Germinal center (tissue), 1 donor: ENCODE measurements at places on chromosomes 3 and 15.

- DNase-seq = no peak
These were observed 98.8 kb upstream of the ZBTB20 start for GRCh38 chr3:115245899-115246298.

DNA sequence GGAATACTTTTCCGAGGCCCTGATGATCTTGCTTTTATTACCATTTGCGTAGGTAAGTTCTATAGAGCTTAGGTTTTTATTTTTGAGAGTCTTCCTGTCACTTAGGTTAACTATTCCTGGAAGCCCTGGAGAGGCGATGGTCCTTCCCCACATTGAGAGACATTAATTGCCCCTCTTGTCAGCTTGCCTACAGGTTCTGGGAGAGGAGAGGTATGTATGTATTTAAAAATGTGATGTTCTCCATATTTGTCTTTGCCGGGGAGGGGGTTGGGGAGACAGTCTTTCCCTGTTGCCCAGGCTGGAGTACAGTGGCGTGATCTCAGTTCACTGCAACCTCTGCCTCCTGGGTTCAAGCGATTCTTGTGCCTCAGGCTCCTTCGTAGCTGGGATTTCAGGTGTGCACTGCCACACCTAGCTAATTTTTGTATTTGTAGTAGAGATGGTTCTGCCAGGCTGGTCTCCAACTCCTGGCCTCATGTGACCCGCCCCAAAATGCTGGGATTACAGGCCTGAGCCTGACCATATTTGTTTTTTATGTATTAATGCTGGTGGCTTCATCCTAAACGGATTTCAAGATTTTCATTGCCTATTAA, 6.2 kb downstream of the RPSA start:
- no peak for DNase-seq

DNA sequence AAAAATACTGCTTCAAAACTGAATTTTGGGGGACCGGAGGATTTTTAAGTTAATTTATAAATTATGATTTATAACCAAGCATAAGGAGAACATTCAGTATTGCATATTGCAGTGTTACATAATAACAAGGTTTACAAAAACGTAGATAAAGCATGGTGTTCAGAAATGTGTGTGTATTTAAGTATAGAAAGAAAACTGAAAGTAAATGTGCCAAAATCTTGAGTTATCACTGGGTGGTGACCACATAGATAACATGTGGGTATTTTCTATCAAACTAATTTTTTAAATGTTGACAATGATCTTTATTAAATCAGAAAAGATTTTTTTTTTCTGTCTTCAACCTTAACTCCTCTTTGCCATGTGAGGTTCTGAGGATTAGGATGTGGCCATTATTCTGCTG, 32.6 kb downstream of the EIF2AK4 start:
- DNase-seq = no peak

GRCh38 chr15:78977091-78977571, 32.3 kb upstream of the CTSH start:
- peak; percentile 63 for DNase-seq

- DNase-seq = no peak
These were observed 29.5 kb downstream of the MKRN2 start for GRCh38 chr3:12586403-12586802.

DNA sequence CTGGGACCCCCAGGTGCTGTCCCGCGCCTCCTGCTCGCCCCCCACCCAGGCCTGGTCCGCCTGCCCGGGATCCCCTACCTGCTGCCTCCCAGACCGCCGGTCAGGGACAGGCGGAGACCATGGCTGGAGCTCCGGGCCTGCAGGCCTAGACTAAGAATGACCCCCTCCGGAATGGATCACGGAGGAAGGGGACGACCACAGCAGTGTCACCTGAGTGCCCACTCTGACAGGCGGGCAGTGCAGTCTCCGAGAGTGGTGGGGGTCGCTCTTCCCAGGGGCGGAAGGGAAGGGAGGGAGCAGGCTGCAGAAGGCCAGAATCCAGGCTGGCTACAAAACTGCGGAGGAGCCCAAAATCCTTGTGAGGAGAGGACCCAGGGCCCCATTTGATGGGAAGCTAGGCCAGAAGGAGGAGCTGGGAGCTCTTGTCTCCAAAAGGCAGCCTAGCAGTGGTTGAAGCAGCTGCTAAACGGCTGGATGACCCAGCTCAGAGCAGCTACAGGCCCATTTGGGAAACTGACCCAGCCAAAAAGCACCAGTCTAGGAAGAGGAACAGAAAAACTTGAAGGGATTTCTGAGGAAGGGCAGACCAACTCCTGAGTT, 908 bp upstream of the RAB43 start:
- DNase-seq = peak; percentile 25

GRCh38 chr3:122825460-122825859, 30.6 kb downstream of the SLC49A4 start:
- DNase-seq = no peak

DNA sequence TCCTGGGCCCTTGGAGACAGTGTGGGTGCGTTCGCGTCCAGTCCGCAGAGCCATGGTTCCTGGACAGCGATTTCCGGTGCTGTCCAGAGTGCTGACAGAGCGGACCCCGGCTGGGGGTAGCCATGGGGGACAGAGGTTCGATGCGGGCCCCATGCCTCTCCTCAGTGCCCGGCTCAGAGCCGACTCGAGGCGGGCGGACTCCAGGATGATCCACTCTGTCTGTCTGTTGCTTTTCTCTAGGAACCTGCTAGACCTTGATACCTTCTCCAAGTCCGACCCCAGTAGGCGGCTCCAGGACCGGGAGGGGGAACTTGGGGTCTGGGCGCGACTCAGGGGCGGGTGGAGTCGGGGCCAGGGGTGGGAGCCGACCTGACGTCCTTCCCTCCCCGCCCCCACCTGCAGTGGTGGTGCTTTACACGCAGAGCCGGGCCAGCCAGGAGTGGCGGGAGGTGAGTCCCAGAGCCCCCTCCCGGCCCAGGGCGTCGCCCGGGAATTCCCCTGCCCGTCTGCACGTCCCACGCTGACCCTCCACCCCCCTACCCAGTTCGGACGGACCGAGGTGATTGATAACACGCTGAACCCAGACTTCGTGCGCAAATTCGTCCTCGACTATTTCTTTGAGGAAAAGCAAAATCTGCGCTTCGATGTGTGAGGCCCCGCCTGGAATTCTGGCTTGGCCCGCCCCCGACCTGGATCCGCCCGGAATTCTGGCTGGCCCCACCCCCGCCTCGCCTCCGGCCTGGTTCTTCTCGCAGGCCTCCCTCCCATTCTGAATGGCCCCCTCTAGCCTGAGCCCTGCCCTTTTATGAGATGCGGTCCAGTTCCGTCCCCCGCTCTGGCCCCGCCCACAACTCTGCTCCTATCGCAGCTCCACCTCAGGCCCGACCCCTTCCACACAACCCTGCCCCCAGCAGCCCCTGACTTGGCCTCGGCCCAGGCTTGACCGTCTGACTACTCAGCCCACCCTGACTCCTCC, 1.0 kb downstream of the CPNE9 start:
- no peak for DNase-seq

DNA sequence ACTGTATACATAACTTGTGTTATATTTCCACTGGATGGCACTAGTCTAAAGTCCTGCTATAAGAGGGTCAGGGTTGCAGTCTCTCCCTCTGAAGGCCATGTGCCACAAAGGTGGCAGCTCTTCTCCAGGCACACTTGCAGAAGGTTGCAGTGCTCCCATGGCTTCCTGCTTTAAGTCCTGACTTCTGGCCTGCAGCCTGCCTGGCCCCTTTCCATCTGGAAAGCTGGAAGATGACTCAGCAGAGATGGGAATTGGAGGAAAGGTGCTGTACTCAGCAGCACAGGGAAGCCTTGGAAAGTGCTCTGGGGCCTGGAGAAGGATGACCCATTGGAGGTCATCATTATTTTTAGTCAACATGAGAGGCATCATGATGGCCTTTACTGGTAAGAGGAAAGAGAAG, 40.9 kb upstream of the MRPL3 start:
- no peak for DNase-seq

DNA sequence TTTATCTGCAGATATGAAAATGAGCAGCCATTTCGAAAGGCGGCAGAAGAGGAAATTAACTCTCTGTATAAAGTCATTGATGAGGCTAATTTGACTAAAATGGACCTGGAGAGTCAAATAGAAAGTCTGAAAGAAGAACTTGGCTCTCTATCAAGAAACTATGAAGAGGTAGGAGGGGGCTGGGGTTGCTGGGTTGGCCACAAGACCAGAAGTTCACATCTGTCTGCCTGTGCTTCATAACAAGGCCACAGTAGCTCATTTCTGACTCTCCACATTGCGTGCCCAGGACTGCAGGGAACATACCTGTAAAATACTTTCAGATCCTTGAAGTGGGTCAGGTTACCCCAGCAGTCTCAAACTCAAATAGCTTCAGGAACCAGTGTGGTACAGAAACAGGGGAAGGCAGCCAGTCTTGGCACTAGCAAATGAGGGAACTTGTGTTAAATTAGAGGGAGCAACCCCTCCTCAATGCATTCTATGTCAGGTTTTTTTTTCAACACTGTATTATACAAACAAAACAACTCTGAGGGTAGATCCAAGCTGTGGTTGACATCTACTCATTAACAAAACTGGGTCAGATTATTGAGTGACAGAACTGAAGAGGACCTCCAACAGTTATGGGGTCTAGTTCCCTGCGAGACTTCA, 48.7 kb downstream of the BFSP2 start:
- peak; percentile 86 for DNase-seq

- no peak for DNase-seq
These were observed 195.6 kb downstream of the CTNNB1 start for GRCh38 chr3:41394896-41395295.

- no peak for DNase-seq
These were observed 1.6 kb downstream of the DNAJC13 start for GRCh38 chr3:132418916-132419315.

DNA sequence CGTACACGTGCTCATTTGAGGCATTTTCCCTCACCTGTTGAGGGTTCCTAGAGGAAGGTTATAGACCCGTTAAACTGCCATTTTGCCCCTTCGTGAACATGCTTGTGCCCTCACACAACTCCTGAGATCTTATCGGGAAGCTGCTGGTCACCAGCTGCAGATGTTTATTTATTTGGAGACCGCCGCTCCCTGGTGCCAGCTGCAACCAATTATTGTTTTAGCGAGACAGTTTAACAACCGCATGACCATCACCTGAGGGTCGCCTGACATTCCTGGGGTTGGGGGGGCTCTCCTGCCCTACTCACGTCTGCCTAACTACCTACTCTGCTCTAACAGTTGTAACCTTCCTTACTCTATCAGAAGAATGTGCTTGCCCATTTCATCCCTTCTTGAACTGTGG, 292.5 kb downstream of the MCTP2 start:
- DNase-seq = no peak

- no peak for DNase-seq
These were observed 55.0 kb upstream of the EPHB3 start for GRCh38 chr3:184506561-184506991.

DNA sequence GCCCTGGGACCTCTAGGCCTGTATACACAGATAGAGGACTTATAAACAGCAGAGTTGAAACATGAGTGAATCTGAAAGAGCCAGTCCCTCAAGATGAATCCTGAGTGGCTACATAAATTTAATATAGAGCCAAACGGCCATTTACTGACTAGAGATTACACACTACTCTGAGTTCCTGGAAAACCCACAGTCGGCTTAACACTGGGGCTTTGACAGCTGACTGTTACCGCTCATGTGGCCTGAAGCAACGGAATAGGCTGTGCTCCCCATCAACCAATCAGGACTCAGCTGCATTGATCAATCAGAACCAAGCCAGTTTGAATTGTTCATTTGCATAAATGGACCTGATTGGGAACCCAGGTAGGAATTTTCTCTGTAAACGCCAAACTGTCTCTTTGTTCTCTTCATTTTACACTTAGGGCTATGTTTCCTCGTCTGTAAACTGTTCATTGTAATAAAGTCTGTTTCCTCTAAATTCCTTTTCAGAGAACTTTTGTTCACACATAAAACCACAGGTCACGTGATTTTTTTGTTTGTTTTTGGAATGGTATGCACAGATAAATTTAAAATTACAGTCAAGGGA, 40.5 kb downstream of the CCNL1 start:
- no peak for DNase-seq

DNA sequence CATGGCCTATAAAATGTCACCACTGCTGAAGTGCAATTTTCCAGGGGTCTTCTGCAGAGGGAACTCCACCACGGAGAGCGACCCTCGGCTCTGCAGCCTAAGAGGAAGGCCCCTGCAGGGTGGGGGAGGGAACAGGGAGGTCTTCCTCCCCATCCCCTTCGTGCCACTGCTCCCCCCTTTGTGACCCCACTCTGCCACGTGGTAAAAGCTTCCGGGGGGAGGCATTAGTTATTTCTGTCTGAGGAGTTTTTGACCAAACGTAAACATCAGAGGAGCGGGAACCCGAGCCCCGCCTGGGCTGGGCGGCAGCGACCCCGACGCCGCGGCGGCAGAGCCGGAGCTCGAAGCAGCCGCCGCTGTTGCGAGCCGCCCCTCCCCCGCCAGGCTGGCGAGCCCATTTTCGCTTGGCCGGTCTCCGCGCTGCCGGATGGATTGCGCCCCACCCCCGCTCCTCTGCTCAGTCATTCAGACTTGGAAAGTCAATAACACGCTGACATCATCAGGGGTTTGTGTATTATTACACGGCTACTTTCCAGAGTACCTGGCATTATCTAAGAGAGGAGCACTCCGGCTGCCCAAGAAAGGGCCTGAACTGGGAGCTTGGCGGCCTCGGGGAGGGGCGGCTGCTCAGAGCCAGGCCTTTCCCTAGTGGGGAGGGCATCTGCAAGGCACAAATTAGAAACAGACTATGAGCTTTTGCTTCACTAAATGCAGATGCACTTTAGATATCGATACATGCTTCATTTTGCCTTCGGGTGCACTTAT, 162.5 kb upstream of the TBL1XR1 start:
- DNase-seq = peak; percentile 90

DNA sequence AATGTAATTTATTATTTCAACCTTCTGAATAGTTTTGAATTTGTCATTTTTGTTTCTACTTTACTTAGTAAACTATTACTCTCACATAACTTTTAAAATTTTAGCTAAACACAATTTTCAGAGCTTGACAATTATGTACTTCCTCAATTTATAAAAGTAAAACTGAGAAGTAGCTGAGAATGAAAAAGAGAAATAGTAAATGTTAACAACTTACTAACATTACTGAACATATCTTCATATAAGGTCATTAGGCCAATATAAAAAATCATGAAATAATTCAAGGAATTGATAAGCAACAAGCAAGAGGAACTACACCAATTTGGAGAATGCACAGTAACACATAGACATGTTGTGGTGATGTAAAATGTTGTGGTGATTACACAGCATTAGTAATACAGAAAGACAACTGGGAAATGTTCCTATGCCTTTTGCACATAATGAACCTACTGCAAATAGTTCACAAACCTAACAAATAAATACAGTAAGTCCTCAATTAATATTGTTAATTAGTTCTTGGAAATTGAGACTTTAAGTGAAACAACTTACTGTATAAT, 137.9 kb downstream of the CBLB start:
- DNase-seq = no peak

DNA sequence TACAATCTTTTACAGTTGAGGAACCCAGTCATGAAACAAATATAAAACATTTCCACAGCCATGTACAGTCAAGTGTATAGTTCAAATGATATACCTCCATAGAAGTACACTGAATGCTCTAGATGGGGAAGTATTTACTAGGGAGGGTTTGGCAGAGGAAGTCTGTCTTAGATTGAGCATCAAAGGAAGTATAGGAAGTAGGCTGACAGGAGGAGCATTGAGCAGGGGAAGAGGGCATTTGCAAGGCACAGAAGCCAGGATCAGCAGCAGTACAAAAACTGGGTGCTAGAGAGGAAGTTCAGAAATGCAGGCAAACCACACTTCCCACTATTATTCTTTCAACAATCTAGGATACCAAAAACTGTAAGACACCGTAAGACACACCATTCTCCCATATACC, 122.6 kb downstream of the ANO10 start:
- no peak for DNase-seq
